ENCODE measurements at places on chromosomes 12 and 14. TPM values are rescaled to one million over a fixed set of nuclear protein-coding genes. Genes with fewer than 3 reads are reported as not detected.

DNA sequence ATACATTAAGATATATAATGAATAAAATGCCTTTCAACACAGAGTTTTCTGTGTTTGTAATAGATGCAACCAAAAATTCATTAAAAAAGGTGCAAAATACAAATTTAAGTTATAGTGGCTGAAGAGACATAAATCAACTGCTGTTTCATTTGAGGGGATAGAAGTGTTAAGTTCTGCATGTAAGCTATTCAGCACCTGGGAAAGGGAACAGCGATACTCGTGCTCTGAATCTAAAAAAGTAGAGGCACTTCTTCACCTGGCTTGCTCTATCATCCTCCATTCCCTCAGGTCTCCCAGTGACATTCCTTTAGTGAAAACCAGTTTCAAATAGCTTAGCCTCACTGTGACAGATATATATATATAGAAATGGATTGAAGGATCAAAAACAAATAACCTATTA lies 222.6 kb downstream of the ACSS3 start:
- no peak for DNase-seq

DNA sequence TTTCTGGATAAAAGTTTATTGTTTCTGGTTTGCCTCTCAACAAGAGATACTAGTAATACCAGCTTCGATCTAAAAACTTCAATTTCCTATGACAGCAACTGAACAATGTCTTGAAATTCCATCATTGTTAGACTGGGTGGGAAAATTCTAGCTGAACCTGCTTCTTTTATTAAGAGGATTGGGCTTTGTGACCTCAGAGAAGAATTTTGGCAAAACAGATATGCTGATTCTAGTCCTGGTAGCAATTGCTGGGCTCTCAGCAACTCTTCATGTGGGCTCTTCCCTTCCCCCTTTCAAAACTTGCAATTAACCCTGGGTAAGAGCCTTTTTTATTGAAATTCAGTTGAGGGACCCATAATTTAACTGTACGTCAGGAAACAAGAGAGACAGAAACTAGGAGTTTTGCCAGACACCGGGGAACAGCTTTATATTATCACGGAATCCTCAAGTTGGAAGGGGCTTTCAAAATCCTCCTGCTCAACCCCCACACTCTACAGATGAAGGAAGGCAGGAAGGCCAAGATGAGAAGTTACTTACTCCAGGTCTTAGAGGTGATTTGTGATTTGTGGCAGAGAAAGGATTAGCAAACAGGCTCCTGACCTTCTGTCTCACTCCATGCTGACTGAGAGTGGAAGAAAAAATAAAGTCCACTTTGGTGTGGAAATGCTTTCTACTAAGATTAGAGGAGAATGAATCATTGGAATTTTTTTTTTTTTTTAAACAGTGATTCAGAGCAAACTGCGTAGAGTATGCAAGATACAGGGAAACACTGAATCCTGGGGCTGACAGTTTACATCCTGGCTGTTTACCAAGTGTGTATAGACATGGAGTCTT lies 239.0 kb upstream of the ATP2B1 start:
- DNase-seq = no peak

Gene ZBTB1
- 26.2 TPM for total RNA-seq

GRCh38 chr12:52156757-52157565 lies 34.9 kb downstream of the KRT80 start:
- DNase-seq = peak; percentile 85

DNA sequence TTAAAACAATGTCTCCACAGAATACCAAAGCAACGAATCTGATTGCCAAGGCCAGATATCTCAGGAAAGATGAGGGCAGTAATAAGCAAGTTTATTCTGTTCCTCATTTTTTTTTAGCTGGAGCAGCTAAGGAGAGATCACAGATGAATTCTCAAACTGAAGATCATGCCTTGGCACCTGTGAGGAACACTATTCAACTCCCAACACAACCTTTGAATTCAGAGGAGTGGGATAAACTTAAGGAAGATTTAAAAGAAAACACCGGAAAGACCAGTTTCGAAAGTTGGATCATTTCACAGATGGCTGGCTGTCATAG lies 994 bp downstream of the PRORP start:
- DNase-seq = no peak

DNA sequence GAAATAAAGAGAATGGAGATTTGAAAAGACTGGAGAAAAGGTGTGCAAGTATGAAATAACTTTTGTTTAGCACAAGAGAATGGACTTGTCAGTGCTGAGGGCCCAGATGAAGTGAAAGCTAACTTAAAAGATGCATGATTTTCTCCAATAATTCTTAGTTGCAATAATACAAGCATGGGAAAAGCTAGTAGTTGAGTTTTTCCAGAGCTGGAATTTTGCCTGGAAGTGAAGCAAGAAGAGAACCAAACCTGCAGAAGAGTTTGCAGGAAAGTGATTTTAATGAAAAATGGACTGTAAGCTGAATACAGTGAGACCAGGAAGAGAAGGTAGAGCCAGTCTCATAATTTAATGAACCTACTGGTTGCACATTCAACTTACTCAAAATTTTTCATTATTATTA lies 69.3 kb upstream of the FSCB start:
- DNase-seq = no peak

Gene PDE3A
- total RNA-seq = 50.6 TPM

- no peak for DNase-seq
These were observed 1.3 kb upstream of the SYCP3 start for GRCh38 chr12:101740566-101740965.

DNA sequence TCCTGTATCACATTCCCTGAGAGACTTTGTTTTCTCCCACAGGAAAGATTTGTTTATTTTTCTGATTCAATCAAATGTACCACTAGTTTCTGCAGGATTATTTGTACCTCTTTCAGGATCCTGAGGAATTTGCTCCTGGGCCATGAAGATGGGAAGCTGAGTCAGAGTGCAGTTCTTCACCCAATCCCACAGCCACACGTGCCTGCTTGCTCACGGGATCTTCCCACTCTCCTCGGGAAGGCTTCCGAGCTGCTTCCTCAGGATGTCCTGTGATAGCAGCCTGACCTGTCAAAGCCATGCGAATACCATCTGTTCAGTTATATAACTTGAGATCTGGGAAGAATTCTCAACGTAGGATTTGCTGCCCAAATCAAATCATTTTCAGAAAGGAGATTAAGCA lies 41.8 kb upstream of the HIF1A start:
- DNase-seq = no peak

DNA sequence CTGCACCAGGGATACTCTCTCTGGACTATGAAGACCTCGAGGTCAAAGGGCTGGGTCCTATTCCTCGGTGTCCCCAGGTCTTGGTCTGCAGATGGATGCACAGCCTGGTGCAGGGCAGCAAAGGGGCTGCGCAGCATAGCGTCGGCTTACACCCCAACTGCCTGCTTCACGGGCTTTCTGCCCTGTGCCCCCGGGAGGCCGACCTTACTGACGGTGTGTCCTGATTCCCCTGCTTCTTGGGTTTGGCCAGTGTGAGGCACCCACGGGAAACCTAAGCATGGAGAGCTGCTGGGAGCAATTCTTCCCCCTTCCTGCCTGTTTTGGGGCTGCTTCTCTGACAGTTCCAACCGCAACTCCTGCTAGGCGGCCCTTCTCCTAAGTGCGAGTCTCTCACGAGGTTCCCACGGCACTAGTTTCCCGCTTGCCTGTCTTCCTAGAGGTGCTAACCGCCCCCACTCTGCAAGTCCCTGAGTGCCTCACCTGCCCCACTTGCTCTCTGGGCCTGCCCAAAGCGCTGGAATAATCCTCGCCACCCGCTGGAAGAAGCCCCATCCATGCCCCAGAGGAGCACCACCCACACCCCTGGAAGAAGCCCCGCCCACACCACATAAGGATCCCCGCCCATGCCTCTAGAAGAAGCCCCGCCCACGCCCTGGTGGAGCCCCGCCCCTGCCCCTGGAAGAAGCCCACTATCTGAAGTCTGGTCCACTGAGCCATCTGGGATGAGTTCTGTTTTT lies 54.0 kb downstream of the PRIMA1 start:
- DNase-seq = peak; percentile 31

DNA sequence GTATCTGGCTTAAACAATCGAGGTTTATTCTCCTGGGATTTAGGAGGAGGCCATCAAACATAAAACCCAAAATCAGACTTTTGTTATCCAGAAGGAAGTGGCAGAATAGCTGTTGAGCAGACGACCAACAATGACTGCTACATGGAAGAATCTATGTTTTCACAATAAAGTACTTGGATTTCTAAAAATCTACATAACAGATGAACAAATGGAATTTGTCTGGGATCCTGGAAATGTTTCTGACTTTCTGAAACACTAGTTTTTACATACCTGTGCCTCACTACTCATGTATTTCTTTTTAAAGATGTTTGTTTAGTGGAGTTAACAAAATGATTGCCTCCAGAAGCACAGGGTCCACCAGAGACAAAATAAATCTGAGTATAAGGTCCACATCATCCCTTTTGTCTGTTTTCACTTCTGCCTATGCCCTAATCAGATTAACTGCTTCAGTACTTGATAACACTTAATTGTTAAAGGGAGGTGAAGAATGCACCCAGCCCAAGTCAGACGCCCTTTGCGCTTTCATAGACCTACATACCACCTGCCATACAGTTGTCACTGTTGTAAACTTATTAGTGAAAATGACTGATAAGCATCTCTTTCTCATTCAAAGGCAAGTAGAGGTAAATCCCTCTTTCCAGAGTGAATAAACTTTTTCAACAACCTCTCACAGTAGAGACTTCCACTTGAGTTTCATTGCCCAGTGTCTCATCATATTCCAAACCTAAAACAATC lies 164.6 kb downstream of the EGLN3 start:
- no peak for DNase-seq

Gene HOXC6
- 0.15 TPM for total RNA-seq

Gene RNASE3
- not detected for total RNA-seq

Gene TMEM106C
- total RNA-seq = 258 TPM

Gene GPRC5D
- 0.27 TPM for total RNA-seq

All from colonic mucosa (tissue), 4 donors.